ENCODE measurements at places on chromosomes 12 and 14. TPM values are rescaled to one million over a fixed set of nuclear protein-coding genes. Genes with fewer than 3 reads are reported as not detected.

The FITM1 gene
- 4.2 TPM for total RNA-seq

The CCDC196 gene
- not detected for total RNA-seq

The RAPGEF3 gene
- 17.2 TPM for total RNA-seq

The TCHP gene
- total RNA-seq = 10.3 TPM

The HSPB8 gene
- total RNA-seq = 47.8 TPM

The KRT72 gene
- total RNA-seq = not detected

The ABHD12B gene
- not detected for total RNA-seq

The C12orf56 gene
- 0.95 TPM for total RNA-seq

The AMHR2 gene
- total RNA-seq = not detected

The RBP5 gene
- 2.6 TPM for total RNA-seq

The RNASE3 gene
- not detected for total RNA-seq

The OTOGL gene
- 4.5 TPM for total RNA-seq

The TBX5 gene
- total RNA-seq = 6.2 TPM

The CMKLR1 gene
- 17.6 TPM for total RNA-seq

The DHRS4L2 gene
- total RNA-seq = 9.7 TPM

DNA sequence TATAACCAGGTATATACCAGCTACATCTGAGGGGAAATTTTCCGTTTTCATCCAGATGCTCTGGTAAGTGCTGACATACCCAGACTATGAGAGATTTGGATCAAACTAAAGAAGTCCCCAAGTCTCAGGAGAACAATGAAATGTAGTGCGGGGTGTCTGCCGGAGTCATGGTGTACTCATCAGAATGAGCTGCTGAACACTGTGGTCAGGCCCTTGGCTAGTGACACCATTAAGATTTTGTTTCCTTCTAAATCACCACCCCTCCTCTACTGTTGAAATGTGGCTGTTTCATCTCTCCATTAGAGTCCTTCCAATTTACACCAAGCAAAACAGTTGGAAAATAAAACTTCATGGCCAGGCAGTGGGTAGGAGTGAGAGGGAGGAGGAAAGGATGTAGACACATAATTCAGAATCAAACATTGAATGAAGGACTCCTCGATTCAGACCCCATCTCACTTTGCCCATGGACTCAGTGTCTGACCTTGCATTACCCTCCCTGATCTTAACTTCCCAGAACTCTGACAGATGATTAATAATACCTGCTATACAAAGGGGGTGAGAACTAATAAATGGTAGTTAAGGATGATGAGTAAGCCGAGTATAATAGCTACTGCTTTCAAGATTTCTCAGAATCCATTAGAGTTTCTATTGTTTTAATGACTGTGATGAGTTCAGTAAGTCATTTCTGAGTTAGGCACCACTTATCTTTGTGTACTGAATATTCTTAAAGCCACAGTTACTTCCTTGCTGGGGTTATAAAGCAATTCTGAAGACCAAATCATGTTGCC is 127.4 kb downstream of the CRADD start:
- DNase-seq = no peak

GRCh38 chr14:68440820-68441219 is 352.0 kb downstream of the ZFP36L1 start:
- no peak for DNase-seq

- no peak for DNase-seq
These were observed 28.7 kb downstream of the ARID4A start for GRCh38 chr14:58327019-58327418.

DNA sequence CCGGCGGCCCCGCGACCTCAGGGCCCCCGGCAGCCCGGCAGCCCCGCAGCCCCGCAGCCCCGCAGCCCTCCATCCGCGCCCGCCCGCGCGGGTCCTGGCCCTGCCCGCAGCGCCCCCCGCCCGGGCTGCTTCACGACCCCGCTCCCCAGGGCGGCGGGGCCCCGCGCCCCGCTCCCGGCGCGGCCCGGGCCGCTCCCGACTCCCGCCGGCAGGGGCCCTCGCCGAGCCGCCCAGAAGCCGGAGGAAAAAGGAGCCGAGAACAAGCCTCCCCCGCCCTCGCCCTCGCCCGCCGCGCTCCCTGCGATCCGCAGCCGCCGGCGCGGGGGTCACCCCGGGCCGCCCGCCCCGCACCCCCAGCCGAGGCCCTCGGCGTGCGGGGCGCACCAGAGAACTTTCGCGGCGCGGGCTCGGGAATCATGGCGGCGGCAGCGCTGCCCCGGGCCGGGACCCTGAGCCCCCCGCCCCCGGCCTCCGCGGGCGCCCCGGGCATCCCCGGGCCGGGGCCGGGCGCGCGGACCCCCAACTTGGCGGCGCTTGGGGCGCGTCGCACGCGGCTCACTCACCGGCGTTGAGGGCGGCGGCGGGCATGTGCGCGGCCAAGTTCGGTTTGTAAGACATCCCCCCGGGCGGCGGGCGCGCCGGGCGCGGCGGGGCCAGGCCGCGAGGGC is 521 bp downstream of the CDK2AP1 start:
- DNase-seq = no peak

DNA sequence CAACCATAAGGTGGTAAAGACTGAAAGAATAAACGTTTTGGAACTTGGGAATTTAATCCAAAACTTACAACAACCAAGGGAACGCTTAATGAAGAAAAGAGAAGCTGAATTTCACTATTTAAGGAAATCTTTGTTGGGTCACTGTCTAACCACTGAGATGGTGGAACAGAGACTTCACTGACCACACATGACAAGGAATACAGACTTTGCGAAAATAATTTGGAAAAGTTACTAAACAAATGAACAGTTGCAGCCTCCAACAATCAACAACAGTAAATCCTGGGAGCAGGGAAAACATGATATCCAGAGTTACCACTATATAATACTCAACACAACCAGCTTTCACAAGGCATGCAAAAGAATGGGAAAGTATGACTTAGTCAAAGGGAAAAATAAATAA is 79.1 kb downstream of the CMKLR1 start:
- DNase-seq = no peak

DNA sequence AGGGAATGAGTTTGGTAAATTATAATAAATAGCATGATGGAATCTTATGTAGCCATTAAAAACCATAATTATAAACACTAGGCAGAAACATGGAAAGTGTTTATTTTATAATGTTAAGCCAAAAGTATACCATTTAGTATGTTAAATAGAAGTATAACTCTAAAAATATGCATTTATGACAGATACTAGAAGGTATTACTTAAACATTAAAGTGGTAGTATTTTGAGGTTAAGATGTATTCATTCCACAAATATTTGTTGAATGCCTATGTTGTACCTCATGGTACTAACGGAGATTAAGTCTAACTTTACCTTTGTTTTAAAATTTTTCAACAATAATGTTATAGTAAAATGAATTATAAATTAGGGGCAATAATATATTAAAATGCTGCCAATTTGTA is 24.1 kb downstream of the TTC8 start:
- no peak for DNase-seq

DNA sequence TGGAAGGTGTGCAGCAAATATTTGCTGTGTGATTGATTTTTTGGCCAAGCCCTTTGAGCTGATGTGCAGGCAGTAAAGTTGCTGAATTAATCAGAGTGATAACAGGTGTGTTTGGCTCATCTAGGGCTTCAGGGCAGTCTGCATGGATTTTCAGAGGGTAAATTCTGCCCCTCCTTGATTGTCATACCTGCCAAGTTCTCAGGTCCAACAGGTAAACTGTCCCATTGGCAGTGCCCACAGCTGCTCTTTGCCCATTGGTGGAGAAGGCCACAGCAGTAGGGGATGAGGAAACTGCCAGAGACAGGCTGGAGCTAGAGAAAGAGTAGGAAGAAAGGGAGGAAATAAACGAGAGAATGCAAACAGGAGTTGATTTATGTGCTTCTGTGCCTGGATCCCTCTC is 33.6 kb downstream of the TEP1 start:
- DNase-seq = no peak

- no peak for DNase-seq
These were observed 170.1 kb downstream of the STXBP6 start for GRCh38 chr14:24879661-24880386.

DNA sequence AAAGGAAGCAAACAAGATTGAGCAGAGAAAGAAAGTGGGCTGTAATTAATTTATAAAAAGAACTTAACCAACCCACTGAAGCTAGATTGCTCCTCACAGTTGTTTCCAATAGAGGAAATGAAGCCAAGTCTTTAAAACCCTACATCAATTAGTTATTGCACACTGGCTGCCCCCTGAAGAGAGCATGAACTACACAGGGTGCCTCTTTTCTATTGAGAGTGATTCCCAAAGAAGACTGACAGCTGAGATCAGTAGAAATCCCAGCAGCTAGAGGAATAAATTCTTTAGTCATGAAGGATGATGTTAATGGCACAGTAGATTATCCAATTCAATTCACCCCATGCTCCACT is 8.6 kb upstream of the USP15 start:
- DNase-seq = no peak

GRCh38 chr14:32594766-32595165 is 265.7 kb downstream of the AKAP6 start:
- no peak for DNase-seq

GRCh38 chr12:49493900-49494299 is 44.9 kb upstream of the KCNH3 start:
- DNase-seq = no peak

DNA sequence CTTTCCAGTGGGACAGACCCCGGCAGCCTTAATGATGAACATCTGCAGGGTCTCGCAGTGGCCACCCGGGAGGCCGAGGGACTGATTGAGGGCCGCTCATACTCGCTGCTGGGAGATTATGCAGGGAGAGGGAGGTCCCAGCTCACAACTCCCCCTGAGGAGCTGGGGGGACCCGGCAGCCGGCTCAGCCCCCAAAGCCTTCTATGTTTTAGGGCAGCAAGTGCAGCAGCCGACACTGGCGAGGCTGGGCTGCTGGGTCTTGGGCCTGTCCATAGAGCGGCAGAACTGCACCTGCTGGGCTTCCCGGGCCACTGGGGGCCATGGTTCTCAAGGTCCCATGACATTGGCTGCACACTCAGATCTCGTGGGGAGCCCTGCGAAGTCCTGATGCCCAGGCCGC is 110.7 kb downstream of the RFLNA start:
- no peak for DNase-seq

GRCh38 chr14:83706231-83706954 is 1823.6 kb upstream of the FLRT2 start:
- no peak for DNase-seq

DNA sequence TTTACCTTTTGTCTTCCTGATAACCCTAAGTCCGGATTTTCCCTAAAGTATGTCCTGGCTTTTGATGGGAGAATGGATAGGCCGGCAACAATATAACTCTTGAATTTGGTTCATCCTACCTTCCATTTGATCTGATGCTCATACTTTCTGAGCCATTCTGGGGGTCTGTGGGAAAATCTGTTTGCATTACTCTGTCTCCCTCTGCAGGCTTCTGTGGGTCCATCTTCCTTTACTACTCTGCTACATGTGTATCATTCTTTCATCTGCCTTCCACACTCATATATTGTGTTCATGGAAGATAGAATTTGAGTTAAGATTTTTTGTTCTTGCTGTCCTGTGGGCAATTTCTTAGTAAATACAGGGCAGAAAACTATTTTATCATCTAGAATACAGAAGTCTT is 101.5 kb downstream of the NAV3 start:
- no peak for DNase-seq

DNA sequence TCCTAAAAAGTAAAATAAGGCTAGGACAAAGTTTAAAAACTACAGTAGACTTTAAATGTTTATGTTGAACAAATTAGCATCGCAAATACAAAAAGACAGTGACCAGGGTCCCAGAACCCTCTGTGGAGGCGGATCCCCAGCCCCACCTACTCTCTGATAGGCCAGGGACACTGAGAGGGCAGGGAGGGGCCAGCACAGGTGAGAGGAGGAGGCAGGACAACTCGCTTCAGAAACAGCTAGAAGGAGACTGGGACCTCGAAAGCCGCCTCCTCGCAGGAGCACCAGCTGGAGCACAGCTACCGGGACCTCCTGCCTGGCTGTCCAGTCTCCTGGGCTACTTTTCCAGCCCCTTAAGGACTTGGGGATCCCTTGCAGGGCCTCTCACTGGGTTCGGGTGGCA is 992 bp downstream of the DNAH10 start:
- DNase-seq = no peak

- no peak for DNase-seq
These were observed at the start of gene PLEKHG3 for GRCh38 chr14:64704143-64704742. Gene PLEKHG3, plus strand, starts transcription at chr14:64704424. Its CDS starts 23,208 bp downstream, at chr14:64727632.

DNA sequence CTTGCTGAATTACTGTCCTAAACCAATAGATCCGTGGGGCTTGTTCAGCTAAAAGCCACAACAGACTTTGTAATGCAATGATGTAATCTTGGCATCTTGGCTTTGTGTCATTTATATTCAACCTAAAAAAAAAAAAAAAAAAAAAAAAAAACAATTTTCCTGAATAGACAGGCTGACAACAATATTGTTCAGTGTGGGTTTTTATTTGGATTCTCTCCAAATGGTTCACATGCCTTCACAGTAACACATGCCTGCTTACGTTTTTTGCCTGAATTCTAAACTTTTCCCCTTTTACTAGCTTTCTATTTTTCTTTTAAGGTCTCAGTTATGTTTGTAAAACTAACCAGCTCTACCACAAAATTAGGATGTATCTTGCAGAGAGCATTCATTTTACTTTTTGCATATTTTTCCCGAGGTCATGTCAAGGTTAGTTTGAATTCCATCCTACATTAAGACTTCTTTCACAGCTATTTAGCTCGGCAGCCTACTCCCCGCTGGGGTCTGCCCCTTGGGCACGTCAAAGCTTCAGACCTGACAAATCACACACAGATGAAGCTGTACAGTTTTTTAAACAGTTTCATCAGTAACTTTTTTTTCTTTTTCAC is 213.7 kb upstream of the NPAS3 start:
- DNase-seq = no peak

DNA sequence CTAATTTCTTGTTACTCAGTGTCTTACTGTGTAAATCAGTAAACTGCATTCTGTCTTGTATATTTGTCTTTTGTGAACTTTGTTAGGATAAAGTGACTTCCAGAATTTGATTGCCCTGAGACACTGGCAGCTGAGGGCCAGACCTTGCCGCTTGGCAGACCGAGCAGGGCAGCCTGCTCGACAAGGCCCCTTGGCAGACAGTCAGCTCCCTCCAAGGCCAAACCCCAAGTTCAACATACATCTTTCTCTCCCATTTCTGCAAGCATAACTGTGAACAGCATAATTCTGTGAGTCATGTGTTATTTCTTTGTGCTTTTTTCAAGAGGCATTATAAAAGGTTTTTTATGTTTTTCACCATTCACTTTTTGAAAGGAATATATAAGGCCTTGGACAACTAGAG is 39.2 kb upstream of the BMAL2 start:
- DNase-seq = no peak

DNA sequence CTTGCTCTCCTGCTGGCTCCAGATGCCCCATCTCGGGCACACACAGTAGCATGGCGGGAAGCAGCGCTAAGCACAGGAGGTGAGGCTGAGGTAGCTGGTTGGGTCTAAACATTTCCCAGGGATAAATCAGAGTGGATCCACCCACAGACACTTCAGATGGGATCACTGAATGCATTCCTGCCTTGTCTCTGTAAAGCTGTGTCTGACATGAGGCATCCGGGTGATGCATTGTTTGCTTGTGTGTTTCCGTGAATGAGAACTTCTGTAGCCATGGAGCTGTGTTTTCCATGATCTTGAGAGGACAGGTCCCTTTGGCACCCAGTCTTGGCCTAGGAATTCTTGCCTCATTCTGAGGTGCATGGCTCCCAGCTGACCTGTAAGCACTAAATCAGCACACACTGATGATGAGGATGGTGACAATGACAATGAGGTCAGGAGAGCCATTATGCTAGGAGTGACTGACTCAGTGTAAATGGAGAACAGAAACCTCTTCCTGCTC is 6.7 kb upstream of the KRT75 start:
- no peak for DNase-seq

GRCh38 chr12:67331123-67331522 is 62.0 kb downstream of the CAND1 start:
- no peak for DNase-seq

Measured in urinary bladder (tissue), 4 donors.